ENCODE measurements at places on chromosomes 5 and 9. TPM values are rescaled to one million over a fixed set of nuclear protein-coding genes. Genes with fewer than 3 reads are reported as not detected.

The BRD8 gene
- total RNA-seq, result 21.5 TPM

The GRM6 gene
- not detected for total RNA-seq

The HK3 gene
- total RNA-seq, result not detected

The SH2D3C gene
- 0.17 TPM for total RNA-seq

The ZMYND19 gene
- total RNA-seq, result 27.1 TPM

All from kidney epithelial cell (primary cell).